HCT116 (cell line): ENCODE measurements at places on chromosomes 13 and 19.

DNA sequence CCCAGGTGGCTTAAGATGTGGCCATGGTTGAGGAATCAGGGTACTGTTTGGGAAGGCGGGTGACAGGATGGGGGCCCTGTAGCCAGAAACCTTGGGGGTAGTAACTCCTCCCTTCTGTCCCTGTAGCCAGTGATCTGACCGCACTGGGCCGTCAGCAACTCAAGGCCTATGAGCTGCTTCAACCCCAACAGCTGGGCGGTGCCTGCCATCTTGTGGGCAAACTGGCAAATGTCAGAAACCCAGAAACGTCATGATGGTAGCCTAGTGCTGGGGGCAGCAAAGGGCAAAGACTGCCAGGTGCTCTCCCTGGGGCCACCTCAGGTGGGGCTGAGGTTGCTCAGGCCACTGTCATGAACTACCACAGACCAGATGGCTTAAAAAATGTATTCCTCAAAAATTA lies 3.5 kb downstream of the COPE start:
- DNase-seq: peak; percentile 50

DNA sequence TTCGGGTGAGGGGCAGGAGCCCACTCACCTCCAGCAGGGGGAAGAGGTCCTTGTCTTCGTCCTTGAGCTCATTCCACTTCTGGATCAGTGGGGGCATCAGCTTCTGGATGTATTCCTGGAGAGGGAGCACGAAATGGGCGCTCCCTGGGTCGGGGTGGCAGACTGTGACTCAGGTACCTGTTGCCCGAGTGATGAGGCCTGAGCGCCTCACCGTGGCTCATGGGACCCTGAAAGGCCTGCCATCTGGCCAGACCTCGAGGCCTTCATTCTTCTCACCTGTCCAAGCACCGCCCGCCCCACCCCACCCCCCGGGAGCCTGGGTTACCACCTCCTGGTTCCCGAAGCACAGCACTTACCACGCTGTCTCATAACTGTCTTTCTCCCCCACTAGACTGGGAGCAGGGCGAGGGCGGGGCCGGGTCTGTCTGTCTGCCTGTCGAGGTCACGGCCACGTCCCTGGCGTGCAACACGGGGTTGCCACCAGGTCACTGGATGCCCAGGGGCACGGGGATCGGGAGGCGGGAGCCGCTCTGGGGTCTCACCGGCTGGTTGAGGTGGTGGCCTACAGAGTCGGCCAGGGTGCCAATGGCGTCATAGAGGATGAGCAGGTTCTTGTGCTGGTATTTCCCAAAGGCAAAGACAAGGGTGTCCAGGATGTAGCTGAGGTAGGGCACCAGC lies 9.4 kb upstream of the FBXW9 start:
- DNase-seq: no peak

DNA sequence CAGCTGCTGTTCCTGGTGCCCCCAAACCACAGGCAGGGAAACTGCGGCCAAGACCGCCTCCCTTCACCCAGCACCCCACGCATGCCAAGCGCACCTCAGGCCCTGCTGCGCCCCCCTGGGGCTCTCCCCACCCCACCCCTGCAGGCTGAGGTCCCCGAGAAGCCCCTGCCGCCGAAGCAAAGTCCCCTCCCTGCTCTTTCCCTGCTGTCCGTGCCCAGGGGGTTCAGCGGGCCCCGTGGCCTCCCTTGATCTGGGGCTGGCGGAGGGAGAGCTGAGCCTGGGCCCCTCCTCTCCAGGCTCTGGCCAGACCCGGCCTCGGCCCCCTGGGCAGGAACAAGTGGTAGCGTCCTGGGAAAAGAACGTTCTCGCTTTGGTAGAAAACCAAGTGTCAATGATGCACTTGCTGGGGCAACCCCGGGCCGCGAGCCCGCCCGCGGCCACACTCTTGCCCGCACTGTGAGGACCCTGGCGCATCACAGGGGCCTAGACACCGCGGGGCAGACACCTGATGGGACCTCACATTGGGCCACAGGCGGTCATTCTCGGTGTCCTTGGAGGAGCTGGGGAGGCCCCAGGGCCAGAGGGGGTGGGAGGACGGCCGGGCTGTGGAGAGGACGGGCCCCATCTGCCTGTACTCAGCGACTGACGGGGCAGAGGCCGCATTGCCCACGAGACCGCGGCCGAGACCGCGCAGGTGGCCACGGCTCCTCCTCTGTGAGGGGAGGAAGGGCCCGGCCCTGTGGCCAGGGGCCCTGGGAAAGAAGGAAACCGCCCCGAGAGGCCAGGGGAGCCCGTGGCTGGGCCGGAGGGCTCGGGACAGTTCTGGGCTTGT lies 29.0 kb downstream of the GPX4 start:
- DNase-seq: no peak

DNA sequence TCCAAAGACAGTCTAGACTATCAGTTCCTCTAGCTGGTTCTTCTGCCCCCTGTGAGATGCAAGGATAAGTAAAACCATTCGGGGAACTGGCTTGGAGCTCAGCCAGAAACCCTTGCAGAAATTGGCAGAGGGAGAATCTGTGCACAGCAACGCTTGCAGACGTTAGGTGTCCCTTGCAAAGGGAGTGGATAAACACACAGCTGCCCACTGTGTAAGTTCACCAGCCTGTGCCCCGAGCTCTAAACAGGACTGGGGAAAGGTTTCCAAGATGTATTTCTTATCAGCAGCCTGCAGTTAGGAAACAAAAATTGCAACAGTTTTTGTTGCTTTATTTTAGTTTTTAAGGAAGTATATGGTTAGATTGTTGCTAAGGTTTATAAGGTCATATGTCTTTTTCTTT lies 19.0 kb upstream of the ADGRE1 start:
- no peak for DNase-seq

DNA sequence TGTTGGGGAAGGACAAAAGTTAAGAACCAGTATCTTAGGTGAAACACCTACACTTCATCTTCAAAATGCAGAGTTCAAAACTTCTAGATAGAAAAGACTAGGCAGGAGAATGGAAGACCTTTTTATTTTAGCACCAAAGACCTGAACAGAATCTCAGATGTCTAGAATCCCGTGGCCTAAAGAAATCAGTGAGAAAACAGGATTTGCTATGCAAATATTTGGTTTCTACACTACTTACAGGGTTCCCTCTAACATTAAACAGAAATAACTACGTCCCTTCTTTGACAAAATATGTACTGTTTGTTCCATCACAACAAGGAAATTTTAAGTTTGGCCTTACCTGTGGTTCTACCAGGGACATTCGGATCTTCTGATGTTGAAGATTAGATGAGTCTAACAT lies 21.5 kb downstream of the DIS3 start:
- no peak for DNase-seq

DNA sequence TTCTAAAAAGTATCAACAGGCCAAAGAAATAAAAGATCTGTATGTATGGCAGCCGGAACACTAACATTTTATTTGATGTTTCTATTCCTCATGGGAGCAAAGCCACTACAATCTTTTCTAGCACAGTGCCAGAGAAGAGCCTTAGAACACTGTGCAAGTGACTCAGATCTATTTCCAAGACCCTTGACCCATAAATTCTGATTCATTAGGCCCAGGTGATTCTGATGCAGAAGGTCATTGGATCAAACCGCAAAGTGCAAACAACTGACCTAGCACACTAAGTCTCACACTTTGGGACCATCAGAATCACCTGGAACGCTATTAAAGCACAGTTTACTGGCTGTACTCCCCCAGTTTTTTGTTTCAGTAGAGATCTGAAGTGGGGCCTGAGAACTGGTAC lies 87.6 kb downstream of the MYCBP2 start:
- DNase-seq: no peak

GRCh38 chr13:21698817-21699679 lies 28.2 kb downstream of the FGF9 start:
- no peak for DNase-seq

- DNase-seq: no peak
Measured at GRCh38 chr13:32073180-32073864, 41.7 kb downstream of the FRY start.

GRCh38 chr19:11274533-11275086 lies 12.3 kb upstream of the DOCK6 start:
- no peak for DNase-seq

GRCh38 chr19:14510311-14511228 lies 7.6 kb downstream of the DNAJB1 start:
- no peak for DNase-seq

- DNase-seq: no peak
Measured at GRCh38 chr13:82116422-82116989, 1765.8 kb downstream of the SLITRK1 start.

- DNase-seq: no peak
Measured at GRCh38 chr13:36814465-36814864, 4.6 kb upstream of the RFXAP start.

- no peak for DNase-seq
Measured at GRCh38 chr13:65414187-65414586, 1815.9 kb downstream of the PCDH9 start.

GRCh38 chr19:55902080-55902751 lies 29.9 kb downstream of the NLRP13 start:
- no peak for DNase-seq

GRCh38 chr13:76009267-76009890 lies 373.2 kb downstream of the LMO7 start:
- no peak for DNase-seq

DNA sequence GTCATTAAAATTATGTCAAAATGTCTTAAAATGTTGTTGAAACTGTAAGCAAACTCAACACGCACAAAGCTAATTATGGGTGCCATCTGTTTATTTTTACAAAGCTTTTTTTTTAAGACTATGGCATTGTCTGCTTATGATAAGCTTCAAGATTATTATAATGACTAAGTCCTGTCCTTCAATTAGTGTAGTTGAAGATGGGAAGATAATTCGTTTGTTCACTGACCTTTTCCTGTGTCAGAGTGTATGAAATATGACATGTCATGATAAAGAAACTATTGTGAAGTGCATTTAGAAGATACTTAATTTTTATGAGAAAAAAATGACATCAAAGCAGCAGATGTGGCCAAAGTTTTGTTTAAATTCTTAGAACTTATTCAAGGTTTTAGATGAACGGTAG lies 211.3 kb downstream of the PCCA start:
- DNase-seq: no peak

- no peak for DNase-seq
Measured at GRCh38 chr13:110106726-110107125, 200.2 kb downstream of the COL4A1 start.

DNA sequence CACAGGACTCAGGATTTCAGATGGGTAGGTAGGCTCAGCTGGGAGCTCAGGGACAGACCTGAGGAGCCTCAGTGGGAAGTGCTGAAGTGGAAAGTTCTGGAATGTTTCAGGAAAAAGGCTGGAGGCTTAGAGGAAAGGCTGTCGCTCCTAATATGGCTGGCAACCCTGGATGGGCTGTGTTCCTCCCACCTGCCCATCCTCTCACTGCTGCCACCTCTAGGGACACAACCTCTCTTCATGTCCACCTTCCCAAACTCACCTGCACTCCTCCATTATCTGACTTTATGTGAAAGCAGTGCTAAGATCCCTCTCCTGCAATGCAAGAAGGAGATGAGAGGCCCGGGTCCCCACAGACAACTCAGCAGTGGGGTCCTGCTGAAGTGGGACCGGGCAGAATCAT lies 5.8 kb upstream of the CEACAM21 start:
- DNase-seq: no peak

DNA sequence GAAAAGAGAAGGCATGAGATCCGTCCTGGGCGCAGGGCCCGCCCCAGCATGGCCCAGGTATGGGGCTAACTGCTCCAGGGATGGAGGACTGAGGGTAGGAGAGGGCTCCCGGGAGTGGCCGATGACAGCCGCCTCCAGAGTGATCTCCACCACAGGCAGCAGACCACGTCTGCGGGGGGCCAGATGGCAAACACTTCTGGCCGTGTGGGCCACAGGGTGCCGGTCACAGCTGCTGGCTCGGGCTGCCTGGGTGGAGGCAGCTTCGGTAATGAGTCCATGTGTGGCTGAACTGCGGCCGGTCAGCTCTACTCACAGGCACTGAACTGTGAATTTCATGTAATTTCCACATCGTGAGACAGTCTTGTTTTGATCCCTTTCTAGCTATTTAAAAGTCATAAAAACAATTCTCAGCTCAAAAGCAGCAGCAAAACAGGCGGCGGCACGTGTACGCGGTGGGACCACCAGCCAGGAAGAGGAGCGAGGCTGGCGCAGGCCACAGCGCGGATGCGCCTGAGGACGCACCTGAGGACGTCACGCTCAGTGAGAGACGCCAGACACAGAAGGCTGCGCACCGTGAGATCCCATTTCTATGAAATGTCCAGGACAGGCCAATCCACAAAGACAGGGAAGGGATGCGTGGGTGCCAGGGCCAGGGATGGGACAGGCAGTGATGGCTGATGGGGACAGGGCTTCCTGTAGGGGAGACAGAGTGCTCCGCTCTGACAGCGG lies 4.0 kb downstream of the LSM7 start:
- no peak for DNase-seq

DNA sequence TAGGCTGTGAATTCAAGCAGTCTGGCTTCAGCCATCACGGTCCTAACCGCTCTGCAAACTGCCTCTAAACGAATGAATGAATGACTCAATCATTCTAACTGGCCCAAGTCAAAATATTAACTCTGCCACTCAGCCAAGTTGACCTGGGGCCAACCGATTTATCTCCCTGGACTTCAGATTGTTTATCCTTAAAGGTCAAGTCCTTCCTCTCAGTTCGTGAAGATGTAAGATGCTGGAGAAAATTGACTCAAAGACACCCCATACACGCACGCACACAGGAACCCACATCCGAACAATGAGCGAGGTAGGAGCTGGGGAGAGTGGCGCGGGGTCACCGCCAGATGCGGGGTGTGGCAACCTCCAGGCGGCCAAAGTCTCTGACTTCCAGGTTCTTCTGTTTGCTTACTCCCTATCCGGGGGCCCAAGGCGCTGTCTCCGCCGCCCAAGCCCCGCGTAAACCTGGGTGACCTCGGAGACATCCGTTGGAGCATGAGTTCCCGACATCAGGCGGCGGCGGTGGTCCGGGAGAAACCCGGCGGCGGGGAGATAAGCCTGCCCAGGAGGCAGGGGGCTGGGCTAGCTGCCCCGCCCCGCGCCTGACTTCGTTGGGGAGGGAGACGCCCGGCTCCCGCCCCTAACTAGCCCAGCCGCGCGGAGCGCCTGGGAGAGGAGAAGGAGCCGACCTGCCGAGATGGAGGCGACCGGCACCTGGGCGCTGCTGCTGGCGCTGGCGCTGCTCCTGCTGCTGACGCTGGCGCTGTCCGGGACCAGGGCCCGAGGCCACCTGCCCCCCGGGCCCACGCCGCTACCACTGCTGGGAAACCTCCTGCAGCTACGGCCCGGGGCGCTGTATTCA lies at the start of gene CYP2S1:
CYP2S1 (plus strand) TSS at position 646 of the 856 bp plus-strand sequence; CDS start at position 692, 46 bp downstream.
- DNase-seq: peak; percentile 15

- DNase-seq: no peak
Measured at GRCh38 chr19:1222394-1222793, 15.4 kb downstream of the CBARP start.

- DNase-seq: no peak
Measured at GRCh38 chr19:50702871-50703829, 16.5 kb downstream of the SHANK1 start.

GRCh38 chr19:47000373-47000772 lies 19.3 kb upstream of the NPAS1 start:
- no peak for DNase-seq

- DNase-seq: no peak
Measured at GRCh38 chr13:108877300-108877699, 247.9 kb downstream of the MYO16 start.

- no peak for DNase-seq
Measured at GRCh38 chr19:27674701-27675100, 1538.2 kb downstream of the UQCRFS1 start.

- DNase-seq: no peak
Measured at GRCh38 chr19:53847555-53847954, 20.1 kb upstream of the MYADM start.

- DNase-seq: no peak
Measured at GRCh38 chr13:113857531-113858195, 6.2 kb downstream of the GAS6 start.

- no peak for DNase-seq
Measured at GRCh38 chr13:74061926-74062595, 72.1 kb downstream of the KLF12 start.

GRCh38 chr13:56299650-56300049 lies 841.1 kb upstream of the PRR20A start:
- no peak for DNase-seq
